ENCODE measurements at places on chromosomes 11 and 22. TPM values are rescaled to one million over a fixed set of nuclear protein-coding genes. Genes with fewer than 3 reads are reported as not detected.

MS4A12 gene
- not detected for total RNA-seq

CARD18 gene
- total RNA-seq: not detected

GGTLC3 gene
- not detected for total RNA-seq

MCHR1 gene
- total RNA-seq: 0.13 TPM

MMP8 gene
- total RNA-seq: not detected

PGR gene
- 1.1 TPM for total RNA-seq

SYT9 gene
- 0.13 TPM for total RNA-seq

SLC22A6 gene
- not detected for total RNA-seq

TCP11L1 gene
- 19.7 TPM for total RNA-seq
